GM18507 (cell line): ENCODE measurements at places on chromosomes 12 and 14.

DNA sequence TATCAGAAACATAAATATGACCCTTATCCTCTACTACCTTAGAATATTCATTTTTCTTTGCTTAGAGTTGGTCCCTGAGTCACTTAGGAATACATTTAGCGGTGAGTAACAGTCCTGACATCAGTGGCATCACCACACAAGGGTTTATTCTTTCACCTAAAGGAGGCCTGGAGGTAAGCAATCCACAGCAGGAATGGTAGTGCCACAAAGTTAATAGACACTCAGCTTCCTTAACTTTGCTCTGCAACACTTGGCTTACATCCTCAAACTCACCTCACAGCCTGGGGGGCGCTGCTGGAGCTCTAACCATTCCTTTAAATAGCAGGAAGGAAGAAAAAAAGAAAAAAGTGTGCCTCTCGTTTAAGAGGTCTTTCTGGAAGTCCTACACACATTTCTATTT lies 29.1 kb downstream of the BBOF1 start:
- no peak for DNase-seq

DNA sequence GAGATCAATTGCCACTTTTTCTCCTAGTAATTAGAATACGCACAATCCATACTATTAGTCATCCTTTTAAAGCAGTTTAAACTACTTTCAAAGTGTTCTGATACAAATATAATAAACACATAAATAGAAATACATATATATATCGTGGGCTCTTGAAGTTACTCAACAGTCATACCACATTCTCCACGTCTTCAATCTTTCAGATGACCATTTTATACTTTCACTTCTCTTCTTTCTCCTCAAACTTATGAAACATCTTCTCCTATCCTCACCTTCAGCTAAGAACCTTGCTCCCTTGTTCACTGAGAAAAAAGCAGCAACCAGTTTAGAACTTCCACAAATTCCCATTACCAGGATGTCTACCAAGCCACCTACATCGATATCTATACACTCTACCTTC lies 19.2 kb downstream of the CEP290 start:
- DNase-seq: no peak

DNA sequence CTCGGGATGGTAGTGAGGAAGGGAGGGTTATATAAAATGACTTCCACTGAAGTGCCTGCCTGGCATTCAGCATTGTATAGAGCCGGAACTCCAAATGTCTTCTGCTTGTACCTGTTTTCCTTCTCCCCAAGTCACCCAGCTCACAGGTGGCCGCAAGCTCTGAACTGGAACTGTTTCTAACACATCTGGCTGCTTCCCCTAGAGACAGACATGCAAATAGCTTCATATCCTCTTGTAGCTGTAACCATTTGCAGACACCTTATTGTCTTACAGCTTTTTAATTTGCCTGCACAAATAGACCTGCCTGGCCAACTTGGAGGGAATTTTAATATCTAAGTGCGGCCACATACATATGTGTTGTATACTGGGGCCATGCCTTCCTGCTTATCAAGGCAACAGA lies 126.0 kb downstream of the CHST11 start:
- peak; percentile 63 for DNase-seq

GRCh38 chr12:9072481-9073038 lies 43.2 kb downstream of the A2M start:
- no peak for DNase-seq

GRCh38 chr12:24724814-24725213 lies 224.1 kb downstream of the BCAT1 start:
- DNase-seq: no peak

DNA sequence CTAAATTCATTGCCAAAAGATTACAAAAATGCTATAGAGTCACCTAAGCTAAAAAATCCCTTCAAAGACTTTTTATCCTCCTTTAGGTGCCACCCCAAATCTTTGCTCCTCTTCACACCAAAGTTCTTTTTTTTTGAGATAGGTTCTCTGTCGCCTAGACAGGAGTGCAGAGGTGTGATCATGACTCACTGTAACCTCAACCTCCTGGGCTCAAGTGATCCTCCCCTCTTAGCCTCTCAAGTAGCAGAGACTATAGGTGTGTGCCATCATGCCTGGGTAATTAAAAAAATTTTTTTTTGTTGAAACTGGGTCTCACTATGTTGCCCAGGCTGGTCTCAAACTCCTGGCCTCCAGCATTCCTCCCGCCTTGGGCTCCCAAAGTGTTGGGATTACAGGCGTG lies 47.9 kb downstream of the WDHD1 start:
- no peak for DNase-seq

DNA sequence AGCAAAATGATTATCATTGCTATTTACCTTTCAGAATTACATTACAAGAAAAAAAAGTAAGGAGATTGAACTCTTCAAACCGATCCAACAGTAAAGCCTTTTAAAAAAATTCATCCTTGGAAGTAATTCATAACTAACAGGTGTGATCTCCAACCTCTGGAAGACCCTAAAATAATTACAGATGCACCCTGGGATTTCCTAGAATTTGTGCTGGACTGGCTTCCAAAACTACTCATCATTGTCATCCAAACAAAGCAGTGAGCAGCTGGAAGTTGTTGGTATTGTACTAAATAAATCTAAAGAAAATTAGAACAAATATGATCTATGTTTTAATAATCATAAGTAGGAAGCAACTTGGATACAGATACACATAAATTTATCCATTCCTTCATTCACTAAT lies 1.9 kb upstream of the YBX3 start:
- no peak for DNase-seq

- DNase-seq: peak; percentile 45
Observed at GRCh38 chr14:96584199-96584906, 82.2 kb downstream of the PAPOLA start.

DNA sequence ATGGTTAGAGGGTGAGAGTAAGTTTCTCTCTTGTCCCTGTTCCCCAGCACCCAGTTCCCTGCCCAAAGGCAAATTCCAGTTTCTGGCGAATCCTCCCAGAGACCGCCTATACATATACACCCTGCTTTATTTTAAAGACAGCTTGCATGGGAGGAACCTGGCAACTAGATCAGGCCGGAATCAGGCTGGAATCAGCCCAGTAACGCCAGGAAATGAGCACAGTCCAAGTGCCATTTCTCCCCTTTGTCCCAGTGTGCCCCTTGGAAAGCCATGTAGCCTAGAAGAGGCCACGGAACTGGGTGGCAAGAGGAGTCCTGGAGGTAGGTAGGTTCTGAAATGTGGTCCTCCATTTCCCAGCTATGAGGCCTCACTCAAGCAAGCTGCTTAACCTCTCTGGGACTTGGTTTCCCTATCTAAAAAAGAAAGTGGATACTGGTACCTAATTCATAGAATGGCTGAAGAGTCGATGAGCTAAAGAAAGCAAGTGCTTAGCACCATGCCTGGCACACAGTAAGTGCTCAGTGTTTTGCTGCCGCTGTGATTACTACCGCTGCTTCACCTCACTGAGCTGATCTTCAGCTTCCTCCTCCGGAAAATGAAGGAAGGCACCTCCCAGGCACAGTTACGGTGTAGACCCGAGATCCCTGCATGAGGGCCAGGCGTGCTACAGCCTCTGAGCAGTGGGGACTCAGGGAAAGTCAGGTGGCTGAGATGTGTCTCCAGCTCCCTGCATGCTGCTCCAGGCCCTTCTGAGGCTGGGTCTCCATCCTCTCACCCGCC lies 36.4 kb downstream of the PITPNM2 start:
- no peak for DNase-seq

GRCh38 chr12:121167232-121167820 lies 34.6 kb downstream of the P2RX7 start:
- DNase-seq: no peak

GRCh38 chr14:73851000-73851399 lies 631 bp upstream of the PTGR2 start:
- DNase-seq: no peak

- no peak for DNase-seq
Observed at GRCh38 chr14:37673439-37673838, 78.0 kb downstream of the TTC6 start.

- DNase-seq: no peak
Observed at GRCh38 chr12:12439636-12440035, 82.8 kb downstream of the BORCS5 start.

DNA sequence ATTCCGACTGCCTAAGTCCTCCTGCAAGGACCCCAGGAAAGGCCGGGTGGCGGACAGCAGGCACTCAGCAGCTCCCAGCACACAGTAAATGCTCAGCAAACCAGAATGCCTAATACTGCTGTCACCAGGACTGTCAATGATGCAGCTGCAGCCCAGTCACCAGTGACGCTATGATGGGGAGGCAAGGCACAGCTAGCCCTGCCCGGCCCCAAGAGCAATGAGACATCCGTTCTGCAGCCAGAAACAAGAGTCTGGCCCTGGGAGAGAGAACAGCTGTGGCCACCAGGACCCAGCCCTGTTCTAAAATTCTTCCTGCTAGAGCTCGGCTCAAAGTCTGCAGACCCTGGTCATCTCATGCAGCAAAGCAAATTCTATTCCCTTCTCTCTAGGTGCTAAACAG lies 69.8 kb downstream of the NCOR2 start:
- DNase-seq: no peak

- DNase-seq: no peak
Observed at GRCh38 chr12:99260456-99260996, 387.0 kb upstream of the GARIN6 start.

- DNase-seq: no peak
Observed at GRCh38 chr12:70815971-70816391, 104.6 kb downstream of the PTPRR start.

DNA sequence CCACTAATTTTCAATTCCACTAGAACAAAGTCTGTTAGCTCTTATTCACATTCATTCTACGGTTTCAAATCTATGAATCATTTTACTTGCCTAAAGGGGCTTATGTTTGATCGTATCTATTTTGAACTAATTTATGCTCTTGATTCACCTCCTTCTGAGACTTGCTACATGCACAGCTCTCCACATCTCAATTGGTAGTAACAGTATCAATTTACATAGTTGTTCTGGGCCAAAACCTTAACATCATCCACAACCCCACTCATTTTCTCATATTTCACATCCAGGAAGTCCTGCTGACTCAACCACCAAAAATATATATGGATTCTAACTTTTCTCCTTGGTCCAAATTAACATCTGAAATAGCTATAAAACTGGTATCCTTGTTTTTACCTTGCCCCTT lies 208.6 kb downstream of the RASSF9 start:
- DNase-seq: no peak

- no peak for DNase-seq
Observed at GRCh38 chr12:24848941-24849477, 99.9 kb downstream of the BCAT1 start.

DNA sequence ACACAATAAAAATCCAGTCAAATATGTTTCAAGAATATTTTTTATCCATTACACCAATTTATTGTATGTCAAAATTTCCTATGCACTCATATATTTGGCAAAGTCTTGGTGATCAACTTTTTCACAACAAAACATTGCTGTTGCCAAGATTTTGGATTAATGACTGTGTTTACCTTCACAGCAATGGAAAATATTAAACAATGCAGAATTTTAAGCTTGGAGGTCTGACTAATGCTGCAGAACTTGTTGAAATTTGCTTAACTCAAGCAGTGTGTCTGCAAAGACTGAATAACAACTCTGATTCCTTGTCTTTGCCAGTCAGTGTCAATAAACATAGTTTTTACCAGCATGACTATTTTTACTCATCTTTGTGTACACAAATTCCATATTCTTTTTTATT lies 336.4 kb downstream of the CCER1 start:
- no peak for DNase-seq

GRCh38 chr14:63204407-63205043 lies at the start of gene RHOJ:
Gene RHOJ (plus strand): TSS chr14:63204443. CDS start chr14:63204870, 427 bp downstream.
- DNase-seq: no peak

DNA sequence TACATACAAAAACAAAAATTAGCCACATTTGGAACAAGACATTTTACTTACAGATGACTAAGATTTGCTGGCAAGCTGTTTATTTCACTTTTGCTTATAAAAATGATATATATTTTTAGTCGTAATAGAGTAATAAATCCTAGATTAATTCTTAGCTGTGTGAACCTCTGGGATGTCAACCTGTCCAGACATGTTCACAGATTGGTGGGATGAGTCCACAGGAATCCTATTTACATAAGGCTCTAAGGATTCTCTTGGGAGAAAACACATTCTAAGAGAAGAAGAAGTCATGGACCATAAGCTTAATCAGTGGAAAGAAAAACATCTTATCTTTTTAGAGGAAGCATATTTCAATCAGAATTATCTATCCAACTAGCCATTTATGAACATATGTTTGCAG lies 797.4 kb downstream of the C12orf50 start:
- DNase-seq: no peak

DNA sequence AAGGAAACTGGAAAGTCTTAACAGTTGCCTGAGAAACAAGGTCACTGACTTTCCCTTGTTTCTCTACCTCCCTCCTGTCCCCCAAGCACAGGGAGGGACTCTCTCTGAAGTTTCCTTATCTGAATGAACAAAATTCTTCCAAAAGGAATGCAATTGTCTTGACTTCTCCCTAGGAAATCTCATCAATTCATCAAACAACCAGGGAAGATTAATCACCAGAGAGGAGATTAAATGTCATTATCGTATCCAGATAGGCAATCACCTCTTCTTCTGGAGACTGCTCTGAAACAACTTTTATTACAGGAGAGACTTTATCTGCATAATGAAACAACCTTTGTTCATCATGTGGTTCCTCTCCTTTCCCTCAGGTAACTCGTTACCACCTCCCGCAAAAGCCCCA lies 431.4 kb downstream of the SLC16A7 start:
- DNase-seq: no peak

GRCh38 chr12:120220838-120221575 lies 20.1 kb upstream of the RPLP0 start:
- no peak for DNase-seq

GRCh38 chr12:11967376-11968047 lies 103.2 kb upstream of the BCL2L14 start:
- no peak for DNase-seq

DNA sequence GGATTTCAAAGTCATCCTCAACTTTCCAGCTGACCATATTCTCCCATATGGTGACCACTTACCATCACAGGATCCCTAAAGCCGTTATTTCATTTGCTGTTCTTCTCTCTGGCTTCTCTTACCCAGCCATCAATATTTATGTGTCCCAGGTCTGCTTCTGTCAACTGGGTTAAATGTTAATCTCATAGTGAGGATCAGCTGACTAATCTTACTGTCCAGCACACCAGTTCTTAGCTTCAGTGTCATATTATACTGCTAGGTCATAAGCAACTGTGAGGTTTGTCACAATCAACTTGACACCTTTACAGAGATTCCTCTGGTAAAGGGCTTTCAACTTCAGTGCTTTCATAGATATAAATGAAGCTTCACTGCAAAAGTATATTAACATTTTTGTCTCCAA lies 294.4 kb downstream of the DIO2 start:
- DNase-seq: no peak

DNA sequence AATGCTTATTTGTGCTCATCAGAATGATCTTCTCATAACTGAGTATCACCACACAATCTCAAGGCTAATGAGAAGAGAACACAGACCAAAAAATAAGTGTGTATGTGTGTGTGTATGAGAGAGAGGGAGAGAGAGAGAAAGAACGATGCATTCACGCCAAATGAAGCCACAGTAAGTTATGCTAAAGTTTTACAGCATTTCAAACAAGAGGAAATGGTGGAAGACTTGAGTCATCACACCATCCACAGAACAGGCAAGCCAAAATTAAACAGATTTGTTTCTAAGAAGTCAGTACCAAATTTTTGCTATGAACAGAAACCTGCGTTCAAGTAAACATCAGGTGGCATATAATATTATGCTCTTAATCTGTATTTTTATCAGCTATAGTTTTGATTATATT lies 141.2 kb downstream of the MED13L start:
- no peak for DNase-seq
